ENCODE measurements at places on chromosomes 7 and 10. TPM values are rescaled to one million over a fixed set of nuclear protein-coding genes. Genes with fewer than 3 reads are reported as not detected.

The ANXA8L1 gene
- polyA plus RNA-seq: 0.69 TPM

The TMEM270 gene
- not detected for polyA plus RNA-seq

The RET gene
- polyA plus RNA-seq: 0.75 TPM

The RAB19 gene
- polyA plus RNA-seq: not detected

The PPP1R3C gene
- 5.7 TPM for polyA plus RNA-seq

The SPRN gene
- polyA plus RNA-seq: 0.05 TPM

The PLCE1 gene
- polyA plus RNA-seq: 3.1 TPM

The WNT8B gene
- not detected for polyA plus RNA-seq

The MOGAT3 gene
- not detected for polyA plus RNA-seq

The LANCL2 gene
- 19.6 TPM for polyA plus RNA-seq

The CHN2 gene
- polyA plus RNA-seq: 20.5 TPM

The IFIT1B gene
- polyA plus RNA-seq: not detected

The SSMEM1 gene
- not detected for polyA plus RNA-seq

The SNX10 gene
- polyA plus RNA-seq: 6.4 TPM

The NAT16 gene
- not detected for polyA plus RNA-seq

Data from ovary (tissue), 10 donors.